Progenitor cell of endocrine pancreas (in vitro differentiated cells): ENCODE measurements at places on chromosomes 12 and 14.

DNA sequence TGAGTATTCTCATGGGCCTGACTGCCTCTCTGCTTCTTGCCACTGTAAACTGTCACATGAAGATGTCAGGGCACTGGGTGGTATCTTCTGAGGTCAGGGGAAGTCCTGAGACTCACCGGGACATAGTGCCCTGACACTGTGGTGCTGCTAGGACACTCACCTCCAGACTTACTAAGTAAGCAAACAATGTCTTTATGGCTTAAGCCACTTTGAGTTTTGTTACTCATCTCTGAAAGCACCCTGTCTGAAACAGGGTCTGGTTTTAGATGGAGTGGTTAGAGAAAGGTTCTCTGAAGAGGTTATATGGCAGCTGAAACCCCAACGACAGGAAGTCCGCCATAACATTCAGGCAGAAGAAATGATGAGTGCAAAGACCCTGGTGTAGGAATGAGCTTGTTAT is 22.7 kb downstream of the GPR19 start:
- no peak for DNase-seq

- no peak for DNase-seq
Measured at GRCh38 chr12:20374795-20375194, 6.5 kb downstream of the PDE3A start.

GRCh38 chr14:56294128-56294527 is 175.9 kb downstream of the PELI2 start:
- no peak for DNase-seq

DNA sequence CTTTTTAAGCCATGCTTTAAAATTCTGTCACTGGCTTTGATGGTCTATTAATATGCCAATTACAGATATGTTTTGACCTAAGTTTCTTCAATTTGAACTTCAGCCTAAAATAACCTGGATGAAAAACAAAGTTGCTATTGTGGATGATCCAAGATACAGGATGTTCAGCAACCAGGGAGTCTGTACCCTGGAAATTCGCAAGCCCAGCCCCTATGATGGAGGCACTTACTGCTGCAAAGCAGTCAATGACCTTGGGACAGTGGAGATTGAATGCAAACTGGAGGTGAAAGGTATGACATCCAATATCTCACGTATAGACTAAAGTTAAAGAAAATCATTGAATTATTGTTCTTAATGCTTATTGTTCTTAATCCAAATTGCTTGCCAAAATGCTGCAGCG is 17.2 kb upstream of the CHPT1 start:
- DNase-seq: no peak

DNA sequence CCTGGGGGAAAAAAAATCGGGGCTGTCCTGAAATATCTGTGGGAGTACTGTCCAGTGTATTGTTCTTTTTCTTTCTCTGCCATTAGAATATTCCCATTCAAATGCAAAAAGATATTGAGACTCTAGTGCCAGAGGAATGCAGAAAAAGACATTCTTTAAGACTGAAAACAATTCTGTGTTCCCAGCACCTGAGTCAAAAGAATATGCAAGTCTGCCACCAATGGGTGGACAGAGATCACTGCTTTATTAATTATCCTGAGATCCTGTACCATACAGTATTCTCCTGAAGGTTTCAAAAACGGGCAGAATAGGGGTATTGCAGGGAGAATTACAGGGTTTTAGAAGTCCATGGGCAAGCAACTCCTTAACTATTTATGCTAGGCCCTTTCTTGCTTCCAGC is 361.8 kb downstream of the C12orf50 start:
- no peak for DNase-seq

DNA sequence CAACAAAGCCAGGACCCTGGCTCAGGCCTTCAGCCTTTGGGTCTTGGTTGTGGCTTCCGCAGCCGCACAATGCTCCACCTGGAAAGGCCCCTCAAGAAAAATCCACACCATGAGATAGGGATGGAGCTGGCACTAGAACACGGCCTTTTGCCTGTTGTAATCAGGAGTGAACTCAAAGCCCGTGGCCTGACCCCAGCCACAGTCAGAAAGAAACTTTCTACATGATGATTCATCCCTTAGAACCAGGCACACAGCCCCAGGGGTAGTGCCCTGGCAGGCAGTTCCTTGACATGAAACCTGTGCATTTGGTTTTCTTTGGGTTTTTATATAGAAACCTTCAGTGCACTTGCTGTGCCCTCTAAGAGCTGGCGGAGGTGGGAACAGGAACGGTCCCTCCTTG is 5.1 kb downstream of the CLMN start:
- DNase-seq: no peak
